ENCODE measurements at places on chromosomes 7 and 10.

DNA sequence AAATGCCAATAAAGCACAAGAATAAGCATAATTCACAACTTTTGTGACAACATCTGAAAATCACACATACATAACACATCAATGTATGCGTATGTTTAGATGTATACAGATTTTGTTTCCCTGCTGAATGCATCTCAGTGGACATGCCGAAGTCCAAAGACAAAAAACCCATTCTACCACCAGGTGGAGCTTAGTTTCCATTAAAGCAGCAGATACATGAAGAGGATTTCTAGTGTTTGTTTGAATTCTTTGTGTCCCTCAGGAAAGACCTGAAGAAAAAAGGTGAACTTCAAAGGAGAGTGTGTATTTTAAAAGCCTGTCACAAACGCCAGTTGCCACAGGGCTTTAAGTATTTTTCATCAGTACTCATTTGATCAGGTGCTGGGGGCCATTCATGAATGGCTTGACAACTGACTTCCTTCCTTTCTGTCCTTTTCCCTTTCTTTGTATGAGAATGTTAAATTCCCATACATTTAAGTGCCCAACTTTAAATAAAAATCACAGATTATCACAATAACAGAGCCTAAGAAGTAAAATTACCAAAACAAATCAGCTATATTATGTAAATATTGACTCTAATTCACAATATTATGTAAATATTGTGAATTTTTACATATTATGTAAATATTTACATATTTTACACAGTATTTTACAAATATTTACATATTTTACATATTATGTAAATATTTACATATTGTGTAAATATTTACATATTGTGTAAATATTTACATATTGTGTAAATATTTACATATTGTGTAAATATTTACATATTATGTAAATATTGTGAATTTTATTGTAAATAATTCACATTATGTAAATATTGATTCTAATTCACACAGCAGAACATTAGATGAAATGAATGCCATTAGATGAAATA, 343.0 kb downstream of the CRPPA start:
- DNase-seq: peak; percentile 77

DNA sequence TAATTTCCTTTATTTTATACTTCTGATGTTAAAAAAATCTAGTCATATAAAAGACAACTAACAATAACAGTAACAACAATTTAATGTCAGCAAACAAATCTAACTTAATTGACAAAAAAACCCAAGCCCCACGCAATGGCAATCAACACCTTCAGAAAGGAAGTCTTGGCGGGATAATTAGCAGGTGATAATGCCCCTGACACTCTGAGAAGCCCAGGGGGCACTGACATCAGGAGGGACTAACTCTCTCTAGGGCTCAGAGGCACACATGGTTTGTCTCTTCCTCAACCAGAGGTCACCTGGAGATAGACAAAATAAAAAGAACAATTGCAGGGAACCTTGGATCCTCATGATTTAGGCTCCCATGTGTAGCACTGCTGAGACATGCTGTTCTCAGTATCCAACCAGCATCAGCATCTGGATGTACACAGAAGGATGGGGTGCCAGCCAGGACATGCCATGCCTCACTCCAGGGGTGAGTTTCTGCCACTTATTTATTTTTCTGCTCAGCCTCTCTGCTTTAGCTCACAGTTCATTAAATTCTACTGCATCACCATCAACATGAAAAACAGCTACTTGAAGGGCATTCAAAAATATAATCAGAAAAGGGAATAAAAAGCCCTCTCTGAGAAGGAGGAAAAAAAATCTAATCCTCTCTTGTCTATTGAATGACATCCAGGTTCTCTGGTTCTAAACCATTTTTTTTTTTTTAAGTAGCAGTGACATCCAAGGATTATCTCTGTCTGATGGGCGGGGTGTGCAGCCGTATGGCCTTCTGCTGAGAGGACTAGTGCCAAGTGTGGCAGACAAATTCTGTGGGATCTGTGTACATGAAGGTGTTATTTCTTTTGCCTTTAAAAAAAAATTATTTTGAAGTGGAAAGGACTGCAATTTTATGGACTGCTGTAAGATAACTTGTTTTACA, 96.3 kb downstream of the ATXN7L1 start:
- DNase-seq: no peak

DNA sequence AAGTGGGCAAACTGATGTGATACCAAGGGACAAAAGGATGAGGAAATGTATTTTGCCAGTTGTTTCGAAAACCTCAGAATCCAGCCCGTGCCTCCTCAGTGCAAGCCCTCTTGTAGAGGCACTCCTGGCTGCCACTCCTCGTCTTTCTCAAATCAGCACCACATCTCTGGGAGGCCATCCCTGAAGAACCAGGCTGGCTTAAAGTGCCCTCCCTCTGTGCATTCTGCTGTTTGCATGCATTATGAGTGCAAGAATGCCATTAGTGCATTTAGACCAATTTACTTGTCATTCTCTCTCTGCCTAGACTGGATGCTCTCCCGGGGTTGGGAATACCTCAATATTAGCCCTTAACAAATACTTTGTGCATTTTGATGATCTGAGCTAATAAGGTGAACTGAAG, 19.9 kb upstream of the FAM180A start:
- DNase-seq: no peak

- peak; percentile 14 for DNase-seq
These were observed 107.2 kb upstream of the FAM180A start for GRCh38 chr7:135855846-135856245.

DNA sequence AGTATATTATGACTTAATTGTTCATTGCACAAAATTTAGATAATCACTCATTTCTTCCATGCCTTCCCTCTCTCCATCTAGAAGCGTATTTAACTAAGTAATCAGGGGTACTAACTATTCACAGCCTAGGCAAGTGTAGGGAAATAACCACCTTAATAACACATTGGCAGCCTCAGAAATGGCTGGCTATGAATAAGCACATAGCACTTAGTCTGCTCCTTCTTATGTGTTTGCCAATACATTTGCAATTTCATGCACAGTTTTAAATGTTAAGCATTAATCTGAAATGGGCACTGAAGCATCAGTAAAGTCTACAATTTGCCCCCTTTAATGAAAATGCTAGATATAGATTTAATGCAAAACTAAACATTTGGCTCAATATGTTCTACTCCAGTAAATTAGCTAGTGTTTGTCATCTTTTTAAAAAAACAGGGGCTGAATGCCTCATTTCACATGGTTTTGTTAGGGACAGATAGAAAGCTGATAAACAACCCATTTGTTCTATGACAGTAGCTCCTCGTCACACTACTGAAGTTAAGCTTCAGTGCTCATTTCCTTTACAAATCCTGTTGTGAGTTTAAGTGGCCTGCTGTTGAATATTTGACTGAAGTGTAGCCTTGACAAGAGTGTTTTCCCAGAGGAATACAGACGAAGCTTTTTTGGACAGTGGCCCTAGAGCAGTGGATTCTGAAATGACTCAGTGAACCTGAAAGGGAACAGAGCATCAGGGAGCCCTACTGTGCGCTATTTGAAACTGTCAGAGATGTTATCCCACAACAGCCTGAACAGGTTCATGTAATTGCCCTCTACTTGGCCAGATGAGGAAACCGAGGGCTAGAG, 30.5 kb downstream of the HHEX start:
- no peak for DNase-seq

- DNase-seq: no peak
These were observed 56.7 kb downstream of the MTPN start for GRCh38 chr7:135920478-135920877.

DNA sequence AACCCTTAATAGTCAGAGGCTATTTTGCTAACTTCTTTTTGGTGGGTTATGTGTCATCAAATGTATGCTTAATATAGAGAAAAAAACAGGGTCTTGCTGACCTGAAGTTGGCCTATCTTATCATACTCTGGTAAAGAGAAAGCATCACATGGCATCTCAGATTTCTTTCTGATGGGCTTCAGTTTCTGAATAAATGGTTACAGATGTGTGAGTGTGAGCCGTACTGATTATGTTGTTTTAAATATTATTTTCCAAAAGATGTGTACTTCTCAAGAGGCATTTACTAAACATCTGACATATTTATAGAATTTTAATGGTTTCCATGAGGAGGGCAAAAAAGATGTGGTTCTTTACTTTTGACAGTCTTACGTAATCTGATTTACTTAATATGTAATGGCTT, 28.4 kb downstream of the BBS9 start:
- DNase-seq: peak; percentile 4

DNA sequence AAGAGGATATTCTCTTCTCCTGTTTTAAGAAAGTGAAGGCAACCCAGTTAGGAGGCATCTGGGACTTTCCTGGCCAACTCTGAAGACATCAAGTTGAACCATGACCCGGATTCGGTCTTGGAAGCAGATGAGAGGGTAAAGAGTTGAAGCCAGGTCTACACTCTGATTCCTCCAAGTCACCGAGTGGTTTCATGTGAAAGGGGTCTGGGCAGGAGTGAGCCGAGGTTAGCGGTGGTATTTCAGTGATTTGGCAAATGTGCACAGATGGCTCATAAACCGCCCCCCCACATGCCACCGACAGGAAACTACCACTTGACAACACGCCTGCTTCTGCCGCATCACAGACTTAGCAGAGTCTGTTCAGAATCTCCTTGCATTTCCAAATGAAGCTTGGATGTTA, 11.4 kb upstream of the REPIN1 start:
- no peak for DNase-seq

- no peak for DNase-seq
These were observed 1160.9 kb upstream of the LRRN3 start for GRCh38 chr7:109930049-109930448.

DNA sequence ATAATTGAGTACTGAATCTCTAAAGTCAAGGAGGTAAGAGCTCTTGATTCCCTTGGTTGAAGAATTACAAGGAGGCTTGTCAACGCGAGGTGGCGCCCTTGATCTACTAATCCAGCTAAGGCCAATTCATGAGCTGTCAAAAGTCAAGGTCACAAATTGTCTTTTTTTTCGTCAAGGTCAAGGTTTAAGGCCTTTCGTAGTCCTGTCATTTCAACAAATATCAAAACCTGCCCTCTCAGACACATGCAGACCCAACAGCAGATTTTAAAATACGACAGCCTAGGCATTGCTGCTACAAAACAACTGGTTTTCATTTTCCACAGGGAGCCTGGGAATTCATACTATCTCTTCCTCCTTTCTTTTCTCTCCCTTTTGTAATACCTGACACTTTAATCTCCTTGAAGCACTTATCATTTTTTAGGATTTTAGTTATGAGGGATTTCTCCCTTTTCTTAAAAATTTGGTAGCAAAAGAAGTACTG, 3.6 kb downstream of the HOXA13 start:
- DNase-seq: peak; percentile 86

GRCh38 chr10:78194539-78195402, 161.1 kb downstream of the RPS24 start:
- DNase-seq: no peak

DNA sequence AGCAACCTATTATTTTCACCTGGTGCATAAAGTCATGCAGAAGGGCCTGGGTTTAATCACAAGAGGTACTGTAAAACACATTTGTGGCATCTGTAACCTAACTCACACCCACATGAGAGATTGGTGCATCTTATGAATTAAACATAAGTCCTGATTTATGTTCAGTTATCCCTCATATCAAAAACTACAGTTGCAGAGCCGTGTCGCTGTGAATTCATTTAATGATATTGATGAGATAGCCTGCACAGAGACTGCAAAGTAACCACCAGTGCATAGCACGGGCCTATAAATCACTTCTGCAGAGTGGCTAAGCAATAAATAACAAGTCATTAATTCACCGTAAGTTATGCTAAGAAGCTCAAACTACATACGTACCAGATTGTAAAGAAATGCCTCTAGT, 178.2 kb downstream of the RELN start:
- no peak for DNase-seq

GRCh38 chr10:23742807-23743206, 303.9 kb downstream of the OTUD1 start:
- no peak for DNase-seq

- no peak for DNase-seq
These were observed 59.4 kb downstream of the ST7 start for GRCh38 chr7:117012696-117013095.

- no peak for DNase-seq
These were observed 79.9 kb downstream of the COL26A1 start for GRCh38 chr7:101442426-101443070.

DNA sequence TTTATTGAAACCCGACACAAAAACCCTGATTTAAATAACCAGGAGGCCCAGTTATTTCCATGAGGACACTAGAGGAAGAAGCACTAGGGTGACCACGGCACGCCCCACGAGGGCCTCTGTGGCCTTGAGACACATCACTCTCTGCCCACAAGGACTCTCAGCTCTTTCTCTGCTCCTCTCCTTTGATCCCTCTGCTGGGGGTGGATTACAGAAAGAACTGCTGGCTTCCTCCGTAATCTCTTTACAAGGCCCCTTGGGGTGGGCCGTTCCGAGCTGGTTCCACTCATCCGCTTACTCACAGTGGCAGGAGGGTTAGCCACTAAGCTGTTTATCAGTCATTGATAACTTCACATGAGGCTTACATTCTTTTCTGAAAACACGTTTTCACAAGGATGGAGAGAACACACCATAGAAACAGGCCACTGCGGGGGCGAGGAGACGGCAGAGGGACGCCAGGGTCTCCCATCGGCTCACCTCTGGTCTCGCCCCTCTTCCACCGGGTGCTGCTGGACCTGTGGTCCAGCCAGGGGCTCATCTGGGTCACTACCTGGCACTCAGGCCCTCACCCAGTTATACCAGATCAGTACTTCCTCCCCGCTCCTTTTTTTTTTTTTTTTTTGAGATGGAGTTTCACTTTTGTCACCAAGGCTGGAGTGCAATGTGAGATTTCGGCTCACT, 17.6 kb upstream of the PFKFB3 start:
- DNase-seq: no peak

DNA sequence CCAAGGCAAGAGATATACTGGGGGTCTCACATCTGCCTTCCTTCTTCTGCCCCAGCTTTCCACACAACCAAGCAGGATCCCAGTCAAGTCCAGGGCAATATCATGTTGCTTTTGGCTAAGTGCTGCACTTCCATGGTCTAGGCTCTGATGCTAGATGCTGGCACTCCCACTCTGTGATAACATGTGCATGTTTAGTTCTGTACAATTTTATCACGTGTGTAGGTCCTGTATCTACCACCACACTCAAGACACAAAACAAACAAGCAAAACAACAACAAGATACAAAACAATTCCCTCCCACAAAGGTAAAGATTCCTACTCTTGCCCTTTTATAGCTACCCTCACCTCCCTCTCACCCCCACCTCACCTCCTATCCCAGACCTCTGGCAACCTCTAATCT, 105.6 kb upstream of the HABP2 start:
- no peak for DNase-seq

GRCh38 chr10:31630861-31631567, 297.6 kb downstream of the ARHGAP12 start:
- DNase-seq: no peak

DNA sequence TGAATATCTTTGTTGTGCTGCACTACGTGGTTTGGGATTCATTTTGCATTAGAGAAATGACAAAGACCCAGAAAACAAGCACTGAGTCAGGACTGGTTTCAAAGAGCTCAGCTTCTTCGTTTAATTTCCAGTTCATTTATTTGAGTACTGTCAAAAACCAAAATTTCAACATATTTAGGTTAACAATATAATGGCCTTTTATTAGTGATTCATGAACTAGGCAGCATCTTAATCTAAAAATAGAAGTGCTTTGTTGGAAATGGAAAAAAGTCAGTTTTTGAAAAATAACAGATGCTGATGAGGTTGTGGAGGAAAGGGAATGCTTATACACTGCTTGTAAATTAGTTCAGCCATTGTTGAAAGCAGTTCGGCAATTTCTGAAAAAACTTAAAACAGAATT, 856.4 kb downstream of the LRMDA start:
- no peak for DNase-seq
